ENCODE measurements at places on chromosomes 4 and X.

DNA sequence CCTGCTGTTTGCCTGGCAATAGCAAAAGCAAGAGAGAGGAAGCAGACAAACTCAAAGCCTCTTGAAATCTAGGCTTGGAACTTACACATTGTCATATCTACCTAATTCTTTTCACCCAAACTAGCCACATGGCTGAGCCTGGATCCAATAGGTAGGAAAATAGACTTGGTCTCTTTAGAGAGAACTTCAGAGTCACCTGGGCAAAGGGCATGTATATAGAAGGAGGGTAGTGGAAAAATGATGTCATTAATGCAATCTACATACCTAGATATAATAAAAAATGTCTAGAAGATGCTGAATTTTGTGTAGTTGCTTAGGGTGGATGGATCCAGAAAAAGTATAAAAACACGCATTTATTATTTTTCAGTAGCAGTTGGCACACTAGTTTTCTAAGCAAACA lies 237.0 kb upstream of the GEMIN8 start:
- no peak for DNase-seq

DNA sequence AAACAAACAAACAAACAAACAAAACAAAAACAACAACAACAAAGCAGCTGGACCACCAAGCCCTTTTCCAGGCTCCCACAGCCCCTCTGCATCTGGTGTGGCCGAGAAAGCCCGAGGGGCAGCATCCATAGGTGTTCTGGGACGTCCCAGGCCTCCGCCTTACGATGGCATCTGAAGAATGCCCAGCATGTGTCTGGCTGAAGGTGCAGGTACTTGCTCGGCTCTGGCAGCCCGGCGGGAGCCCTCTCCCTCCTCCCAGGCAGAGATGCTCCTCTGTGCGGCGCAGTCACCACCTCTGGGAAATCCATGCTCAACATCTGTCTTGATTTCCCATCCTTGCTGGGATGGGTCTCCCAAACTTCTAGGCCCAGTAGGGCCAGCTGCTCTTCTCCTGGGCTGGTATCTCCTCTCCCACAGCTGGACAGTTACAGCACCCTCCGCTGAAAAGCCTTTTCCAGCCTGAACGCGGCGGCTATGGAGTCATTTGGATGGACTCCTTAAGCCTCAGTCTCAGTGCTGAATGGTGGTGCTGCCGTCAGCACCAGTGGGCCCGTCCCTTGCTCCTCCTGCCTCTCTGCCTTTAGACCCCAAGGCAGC lies 4.3 kb downstream of the PSAPL1 start:
- no peak for DNase-seq

DNA sequence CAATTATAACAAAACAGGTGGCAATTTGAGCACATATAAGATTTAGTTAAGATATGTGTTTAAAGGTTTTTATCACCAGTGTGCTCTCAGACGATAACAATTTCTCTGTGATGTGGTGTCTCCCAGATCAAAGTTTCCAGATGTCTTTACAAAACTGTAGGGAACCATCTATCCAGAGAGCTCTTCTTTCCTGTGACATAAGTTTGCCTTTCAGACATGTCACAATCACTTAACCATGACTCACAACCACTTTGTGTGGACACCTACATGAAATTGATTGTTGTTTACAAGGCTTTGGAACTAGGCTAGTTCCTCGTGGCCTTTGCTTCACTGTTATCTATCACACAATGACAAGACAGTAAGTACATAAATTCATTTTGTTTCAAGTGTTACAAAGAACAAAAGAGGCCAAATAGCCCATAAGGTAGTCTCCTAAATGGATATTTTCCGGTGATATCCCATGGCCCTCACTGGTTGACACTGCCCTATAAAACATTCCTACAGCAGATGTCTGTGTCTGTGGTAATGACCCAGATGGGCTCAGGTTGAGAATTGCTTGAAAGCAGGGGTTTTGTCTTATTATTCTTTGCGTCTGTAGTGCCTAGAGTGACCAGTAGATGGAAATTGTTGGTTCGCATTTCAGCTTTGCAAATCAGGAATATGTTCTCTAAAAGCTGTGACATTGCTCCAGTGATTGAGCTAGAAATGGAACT lies 297.8 kb upstream of the FAM241A start:
- no peak for DNase-seq

DNA sequence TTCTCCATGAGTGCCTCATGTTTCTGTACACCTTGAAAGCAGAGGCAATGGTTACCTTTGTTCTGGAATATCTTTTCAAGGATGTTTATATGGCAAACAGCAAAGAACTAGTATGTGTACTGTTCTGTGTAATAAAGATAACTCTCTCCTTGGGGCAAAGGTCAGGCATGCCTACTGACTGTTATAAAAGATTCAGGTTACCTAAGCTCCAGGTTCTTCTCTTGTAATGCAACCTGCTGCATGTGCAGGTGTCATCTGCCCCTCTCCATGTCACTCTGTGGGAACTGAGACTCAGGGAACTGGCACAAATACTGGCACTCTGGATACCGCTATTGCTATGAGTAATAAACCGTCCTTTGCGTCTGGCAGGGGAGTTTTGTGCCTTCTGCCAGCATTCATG lies 5.4 kb upstream of the TRPC3 start:
- DNase-seq: no peak

- DNase-seq: no peak
Measured at GRCh38 chrX:85115252-85115651, 111.6 kb downstream of the APOOL start.

Measured in activated CD4-positive, CD25-positive, alpha-beta regulatory T cell (primary cell).